Esophagus squamous epithelium (tissue), 5 donors: ENCODE measurements at places on chromosomes 1 and 21.
A peak's percentile ranks its signal among the peaks of the same experiment; 100 is the strongest.

GRCh38 chr1:180982422-180982821 is 40.2 kb downstream of the STX6 start:
- no peak for DNase-seq

- no peak for DNase-seq
Measured at GRCh38 chr1:182404781-182405180, 4.3 kb upstream of the TEDDM1 start.

DNA sequence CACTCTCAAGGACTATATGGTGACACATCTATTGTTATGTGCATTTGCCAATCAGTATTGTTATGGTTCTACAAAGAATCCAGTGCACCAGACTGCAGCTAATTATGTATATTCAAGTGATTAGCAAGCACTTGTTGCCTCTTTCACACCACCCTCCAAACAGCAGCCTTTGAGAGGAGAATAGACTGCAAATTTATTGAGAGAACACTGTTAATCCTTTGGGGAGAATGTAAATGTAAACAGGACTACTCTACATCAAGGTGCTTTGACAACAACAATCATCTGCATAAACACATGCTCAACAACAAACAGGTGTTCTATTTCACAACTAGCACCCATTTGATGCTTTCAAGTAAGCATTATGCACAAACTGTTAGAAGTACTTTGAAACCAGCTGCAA is 117.4 kb downstream of the AKT3 start:
- DNase-seq: no peak

DNA sequence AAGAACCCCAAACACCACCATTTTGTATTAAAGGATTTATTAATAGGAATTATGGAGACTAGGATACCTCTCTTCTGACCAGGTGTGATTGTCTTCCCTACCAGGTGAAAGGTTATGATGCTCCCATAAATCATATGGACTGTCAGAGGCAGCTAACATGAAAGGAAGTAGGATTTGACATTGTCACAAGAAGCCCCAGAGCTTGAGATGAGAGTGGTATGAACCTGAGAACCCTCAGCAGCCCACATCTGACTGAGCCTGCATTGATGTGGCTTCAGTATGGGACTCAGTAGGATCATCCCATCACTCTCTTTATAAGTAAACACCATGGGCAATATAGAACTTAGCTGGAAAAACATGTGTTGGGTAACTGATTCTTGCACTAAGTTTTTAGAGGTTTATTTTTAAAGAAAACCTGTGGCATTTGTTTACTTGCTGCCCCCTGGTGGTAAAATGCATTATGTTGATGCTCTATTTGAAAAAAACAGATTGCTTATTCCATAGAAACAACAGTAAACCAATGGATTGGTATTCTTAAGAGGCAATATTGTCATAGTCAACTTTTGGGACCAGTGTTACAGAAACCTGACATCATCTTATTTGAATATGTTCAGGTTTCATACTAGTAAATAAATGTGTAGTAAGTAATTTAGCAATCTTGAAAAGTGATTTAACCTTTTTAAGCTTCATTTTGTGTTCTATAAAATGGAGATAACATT is 16.6 kb upstream of the CACYBP start:
- DNase-seq: no peak

GRCh38 chr1:174206148-174206836 is 47.0 kb downstream of the RABGAP1L start:
- DNase-seq: no peak

DNA sequence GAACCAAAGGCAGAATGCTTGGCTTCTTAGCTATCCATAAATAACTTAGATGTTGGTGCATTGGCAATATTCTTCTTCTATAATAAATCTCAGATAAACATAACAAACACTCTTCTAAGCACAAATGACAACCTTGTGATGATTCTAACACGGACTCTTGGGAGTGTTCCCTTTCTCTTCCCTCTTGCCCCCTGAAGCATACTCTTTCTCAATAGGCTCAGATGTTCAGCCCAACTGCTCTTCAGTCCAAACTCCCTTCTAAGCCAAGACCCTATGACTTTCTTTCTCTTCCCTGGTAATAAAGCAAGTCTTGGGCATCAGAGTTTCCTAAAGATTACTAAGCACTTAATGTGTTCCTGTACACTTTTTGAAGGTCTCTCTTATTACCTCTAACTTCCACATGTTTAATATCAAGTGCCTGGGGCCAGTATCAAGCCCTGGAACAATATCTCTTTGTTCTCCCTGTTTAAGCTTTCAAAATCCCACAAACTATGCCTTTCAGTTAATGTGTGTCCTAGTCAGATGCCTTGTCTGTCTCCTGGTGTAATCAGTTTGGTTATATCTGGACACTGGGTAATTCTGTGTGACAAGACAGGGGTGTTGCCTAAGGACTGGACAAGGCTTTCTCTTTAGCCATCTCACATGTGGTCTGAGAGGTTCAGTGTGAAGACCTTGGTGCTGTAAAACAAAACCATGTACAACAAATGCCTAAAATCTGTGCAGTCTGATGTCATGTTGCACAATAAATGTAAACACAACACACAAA is 92.9 kb upstream of the IVNS1ABP start:
- DNase-seq: no peak

GRCh38 chr1:41856944-41857285 is 61.8 kb downstream of the HIVEP3 start:
- DNase-seq: no peak

- DNase-seq: no peak
Measured at GRCh38 chr1:222759451-222760035, 22.5 kb downstream of the FAM177B start.

- no peak for DNase-seq
Measured at GRCh38 chr1:51997974-51998382, 7.5 kb upstream of the RAB3B start.

DNA sequence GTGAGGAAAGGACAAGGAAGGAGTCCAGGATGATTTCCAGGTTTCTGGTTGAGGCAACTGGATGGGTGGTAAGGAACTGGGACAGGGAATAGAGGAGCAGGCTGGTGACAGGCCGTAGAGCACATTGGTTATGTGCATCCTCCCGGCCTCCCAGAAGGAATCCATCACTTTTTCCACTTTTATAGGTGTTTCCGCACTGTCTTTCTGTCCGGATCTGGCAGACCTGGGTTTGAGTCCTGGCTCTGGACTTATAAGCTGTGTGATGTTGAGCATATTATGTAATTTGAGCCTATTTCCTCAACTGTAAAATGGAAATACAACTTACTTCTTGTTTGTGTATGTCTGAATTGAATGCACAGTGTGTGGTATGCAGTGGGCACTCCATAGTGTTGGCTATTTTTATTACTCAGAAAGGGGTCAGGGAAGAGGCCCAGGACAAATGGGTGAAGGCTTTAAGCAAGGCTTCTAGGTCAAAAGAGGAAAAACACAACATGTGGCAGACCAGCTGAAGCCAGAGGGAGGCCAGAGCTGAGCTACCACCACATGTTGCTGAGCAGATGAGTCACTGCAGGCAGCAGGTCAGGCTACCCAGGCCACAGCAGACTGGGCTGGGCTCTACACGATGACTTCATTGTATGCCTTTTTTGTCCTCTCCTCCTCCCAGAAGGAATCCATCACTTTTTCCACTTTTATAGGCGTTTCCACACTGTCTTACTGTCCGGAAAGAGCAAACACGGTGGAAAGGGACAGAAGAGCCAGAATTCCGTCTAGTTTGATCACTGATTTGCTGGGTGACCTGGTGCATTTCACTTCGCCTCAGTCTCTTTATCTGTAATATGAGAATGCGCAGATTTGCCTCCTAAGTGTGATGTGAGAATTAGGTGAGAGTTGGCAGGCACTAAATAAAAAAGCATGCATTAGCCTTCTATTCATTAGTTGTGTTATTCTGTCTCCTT is 791 bp upstream of the MAST2 start:
- DNase-seq: peak; percentile 16

DNA sequence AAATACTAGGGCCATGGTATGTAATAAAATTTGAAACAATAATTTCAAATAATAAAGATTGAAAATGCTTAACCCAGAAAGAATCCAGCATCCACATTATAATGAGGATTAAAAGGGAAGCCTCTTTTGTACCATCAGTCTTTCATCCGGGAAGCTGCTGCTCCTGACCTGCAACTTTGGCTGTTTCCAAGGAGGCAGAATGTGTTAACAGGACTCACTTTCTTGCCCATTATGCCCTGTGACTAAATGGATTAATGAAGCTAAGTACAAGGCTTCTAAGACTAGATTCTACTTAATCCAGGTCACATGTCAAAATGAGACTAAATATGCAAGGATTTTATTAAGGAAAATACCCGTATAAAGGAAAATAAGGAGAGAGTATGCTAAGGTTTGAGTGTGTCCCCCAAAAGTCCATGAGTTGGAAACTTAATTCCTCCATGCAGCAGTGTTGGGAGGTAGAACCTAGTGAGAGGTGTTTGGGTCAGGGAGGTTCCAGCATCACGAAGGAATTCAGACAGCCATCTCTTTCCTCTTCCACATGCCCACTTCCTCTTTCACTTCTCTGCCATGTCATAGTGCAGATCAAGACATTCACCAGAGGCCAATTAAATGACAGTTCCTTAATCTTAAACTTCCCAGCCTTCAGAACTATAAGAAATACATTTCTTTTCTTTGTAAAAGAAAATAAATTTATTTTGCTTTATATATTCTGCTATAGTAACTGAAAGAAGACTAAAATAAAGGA is 27.7 kb downstream of the FMO2 start:
- no peak for DNase-seq

- DNase-seq: no peak
Measured at GRCh38 chr1:28449904-28450303, 55.9 kb upstream of the RCC1 start.

GRCh38 chr1:177246710-177247580 is 76.2 kb downstream of the BRINP2 start:
- no peak for DNase-seq

GRCh38 chr1:205074084-205074483 is 10.2 kb downstream of the TMEM81 start:
- no peak for DNase-seq

DNA sequence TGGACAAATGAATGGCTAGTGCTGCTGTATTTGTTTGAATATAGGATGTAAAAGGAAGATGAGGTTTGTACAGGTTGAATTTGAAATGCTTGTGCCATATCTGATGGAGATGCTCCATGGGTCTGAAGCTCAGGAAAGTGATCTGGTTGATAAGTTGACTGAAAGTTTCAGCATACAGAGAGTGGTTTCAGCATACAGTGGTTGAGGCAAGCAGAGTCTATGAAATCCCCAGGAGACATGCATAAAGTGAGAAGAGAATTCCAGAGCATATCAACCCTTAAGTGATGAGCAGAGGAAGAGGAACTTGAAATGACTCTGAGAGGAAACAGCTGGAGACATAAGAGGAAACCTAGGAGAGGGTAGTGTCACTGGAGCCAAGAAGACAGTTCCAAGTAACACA is 21.7 kb downstream of the TCHHL1 start:
- DNase-seq: no peak

DNA sequence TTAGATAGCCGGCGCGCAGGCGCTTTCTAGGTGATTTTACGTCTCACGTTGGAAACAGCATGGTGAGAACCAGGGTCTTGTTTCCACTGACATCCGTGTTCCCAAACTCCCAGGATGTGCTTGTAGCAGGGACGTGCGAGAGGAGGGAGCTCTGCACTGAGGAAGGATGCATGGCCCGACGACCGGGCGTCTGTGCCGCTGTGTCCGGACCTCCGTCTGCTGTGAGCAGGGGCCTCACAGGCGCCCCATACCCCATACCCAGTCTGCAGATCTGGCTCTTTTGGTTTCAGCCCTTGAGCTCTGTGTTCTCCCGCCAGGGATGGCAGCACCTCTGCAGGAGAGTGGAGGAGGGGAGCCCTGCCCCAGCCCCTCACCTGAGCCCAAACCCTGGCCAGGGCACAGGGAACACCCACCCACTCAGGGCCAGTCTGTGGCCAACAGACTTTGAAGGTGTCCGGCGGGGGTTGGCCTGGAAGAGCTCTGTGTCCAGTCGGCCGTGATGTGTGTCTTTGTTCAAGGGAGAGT is 67.2 kb upstream of the COL6A1 start:
- no peak for DNase-seq

GRCh38 chr1:183696981-183697380 is 43.9 kb upstream of the APOBEC4 start:
- no peak for DNase-seq

- DNase-seq: no peak
Measured at GRCh38 chr1:2151911-2152310, 42.7 kb downstream of the FAAP20 start.

DNA sequence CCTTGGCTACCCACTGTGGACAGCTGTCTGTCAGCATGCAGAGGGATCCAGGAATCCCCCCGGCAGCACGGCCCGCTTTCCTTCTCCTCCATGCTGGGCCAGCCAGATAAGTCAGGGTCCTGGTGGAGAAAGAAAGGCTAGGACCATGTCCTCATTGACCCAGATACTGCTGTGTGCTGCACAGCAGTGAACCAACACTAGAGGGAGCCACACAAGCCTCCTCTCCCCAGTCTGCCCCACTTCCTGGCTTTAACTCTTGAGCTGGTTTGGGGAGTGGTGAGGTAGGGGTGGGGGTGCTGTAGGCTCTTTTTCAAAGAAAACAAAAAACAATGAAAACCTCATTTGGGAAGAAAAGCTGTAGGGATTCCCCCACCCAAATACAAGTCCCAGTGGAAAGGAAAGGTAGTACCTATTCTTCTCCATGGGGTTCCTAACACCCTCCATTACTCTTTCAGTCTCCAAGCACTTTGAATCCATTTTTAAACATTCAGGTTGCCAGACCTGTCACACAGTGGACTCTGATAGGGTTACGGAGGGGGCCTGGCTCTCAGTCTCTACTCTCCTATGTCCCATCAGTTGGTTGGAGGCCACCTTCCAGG is 84.9 kb upstream of the CD1D start:
- no peak for DNase-seq

DNA sequence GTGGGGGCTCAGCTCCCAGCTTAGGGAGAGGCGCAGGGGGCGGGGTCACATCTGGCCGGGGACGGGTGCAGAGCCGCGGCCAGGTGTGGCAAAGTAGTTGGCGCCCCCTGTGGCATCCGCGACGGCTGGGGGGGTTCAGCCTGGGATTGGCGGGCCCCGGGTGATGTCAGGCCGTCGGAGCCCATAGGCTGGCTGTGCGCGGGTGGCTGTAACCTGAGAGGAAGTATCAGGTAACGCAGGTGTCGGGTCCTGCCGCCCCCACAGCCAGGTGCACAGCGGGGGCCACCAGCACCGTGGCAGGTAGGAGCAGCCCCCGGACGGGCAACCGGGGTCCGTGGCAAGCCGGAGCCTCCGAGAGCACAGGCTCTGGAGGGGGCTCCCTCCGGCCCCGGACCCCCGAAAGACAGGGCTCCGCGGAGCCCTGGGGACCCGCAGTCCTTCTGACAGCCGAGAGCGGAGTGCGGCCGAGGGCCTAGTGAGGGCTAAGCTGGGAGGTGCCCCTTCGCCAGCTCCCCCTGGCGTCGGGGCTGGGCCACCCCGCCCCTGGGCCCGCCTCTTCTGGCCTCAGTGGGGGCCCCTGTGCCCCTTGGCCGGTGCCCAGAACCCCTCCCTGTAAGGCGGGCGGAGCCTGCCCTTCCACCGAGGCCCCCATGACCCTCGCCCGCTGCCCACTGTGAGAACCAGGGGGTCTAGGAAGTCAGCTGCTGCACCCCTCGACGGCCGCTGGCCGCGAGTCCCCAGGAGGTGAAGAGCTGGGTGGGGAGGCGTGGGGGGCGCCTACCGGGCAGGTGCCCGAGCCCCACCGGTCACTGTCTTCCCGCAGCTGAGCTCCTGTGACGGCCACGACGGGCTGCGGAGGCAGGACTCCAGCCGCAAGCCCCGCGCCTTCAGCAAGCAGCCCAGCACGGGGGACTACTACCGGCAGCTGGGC is 17.9 kb downstream of the TNFRSF25 start:
- DNase-seq: no peak

- DNase-seq: no peak
Measured at GRCh38 chr1:18329469-18330253, 151.1 kb upstream of the KLHDC7A start.

GRCh38 chr1:245180496-245181157 is 25.8 kb downstream of the KIF26B start:
- no peak for DNase-seq
